ENCODE measurements at places on chromosomes 4 and X. TPM values are rescaled to one million over a fixed set of nuclear protein-coding genes. Genes with fewer than 3 reads are reported as not detected.
A peak's percentile ranks its signal among the peaks of the same experiment; 100 is the strongest.

DNA sequence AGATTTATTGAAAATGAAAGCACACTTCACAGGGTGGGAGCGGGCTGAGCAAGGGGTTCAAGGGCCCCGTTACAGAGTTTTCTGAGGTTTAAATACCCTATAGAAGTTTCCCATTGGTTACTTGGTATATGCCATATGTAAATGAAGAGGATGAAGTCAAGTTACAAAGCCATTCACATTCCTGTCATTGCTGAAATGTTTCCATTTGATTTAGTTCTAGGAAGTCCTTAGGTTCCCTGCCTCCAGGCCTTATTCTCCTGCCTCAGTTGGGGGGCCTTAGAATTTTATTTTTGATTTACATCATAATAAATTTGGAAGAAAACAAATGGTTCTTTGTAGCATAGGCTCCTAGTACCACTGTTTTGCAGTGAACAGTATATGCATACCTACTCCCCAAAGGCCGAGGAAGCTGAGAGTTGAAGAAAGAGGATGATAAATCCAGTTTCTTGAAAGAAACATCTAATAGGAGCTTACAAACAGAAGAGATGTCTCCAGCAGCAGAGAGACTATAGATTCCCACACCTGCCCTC, 31.8 kb downstream of the SERTM2 start:
- no peak overlapping the region for H3K4me3 ChIP-seq
- no peaks in the 10 kb centered on the region for H3K27me3 ChIP-seq
- H3K36me3 ChIP-seq: no peaks in the 10 kb centered on the region
- no peak for DNase-seq

Gene REELD1
- 0.29 TPM for total RNA-seq

DNA sequence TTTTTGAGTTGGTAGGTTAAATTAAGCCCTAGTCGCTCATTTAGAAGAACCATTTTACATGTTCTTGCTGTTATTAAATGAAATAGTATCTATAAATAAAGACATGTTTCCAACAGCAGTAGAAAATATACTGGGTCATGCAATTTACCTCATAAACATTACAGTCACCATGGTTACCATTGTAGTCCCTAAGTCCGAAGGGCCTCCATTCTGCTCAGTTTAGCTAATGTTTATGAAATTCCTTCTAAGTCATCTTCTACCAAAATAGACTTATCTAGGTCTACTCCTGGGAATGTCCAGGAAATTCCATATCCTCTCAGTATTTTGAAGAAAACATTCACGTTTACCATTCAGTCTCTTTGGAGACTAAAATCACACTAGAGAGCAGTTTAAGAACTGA, 292.5 kb upstream of the DCAF8L1 start:
- DNase-seq: no peak
- H3K4me3 ChIP-seq: no peak overlapping the region
- no peak overlapping the region for H3K27ac ChIP-seq
- H3K36me3 ChIP-seq: no peaks in the 10 kb centered on the region
- no peaks in the 10 kb centered on the region for H3K4me1 ChIP-seq
- no peaks in the 10 kb centered on the region for H3K27me3 ChIP-seq

GRCh38 chr4:139913995-139914598, 239.9 kb downstream of the MAML3 start:
- H3K27ac ChIP-seq: peak overlapping the region; percentile 34
- H3K4me1 ChIP-seq: peaks cover 40% of the 10 kb centered on the region
- H3K27me3 ChIP-seq: no peaks in the 10 kb centered on the region
- H3K36me3 ChIP-seq: no peaks in the 10 kb centered on the region

Data from upper lobe of right lung (tissue), 1 donor.